ENCODE measurements at places on chromosomes 5 and 9. TPM values are rescaled to one million over a fixed set of nuclear protein-coding genes. Genes with fewer than 3 reads are reported as not detected.

The NDOR1 gene
- total RNA-seq: 8.6 TPM

The CATSPER3 gene
- total RNA-seq: 0.40 TPM

The BTNL8 gene
- total RNA-seq: not detected

The SNX30 gene
- total RNA-seq: 8.5 TPM

The ANKRD34B gene
- not detected for total RNA-seq

The CDX1 gene
- not detected for total RNA-seq

The ASPN gene
- 0.36 TPM for total RNA-seq

The INSYN2B gene
- total RNA-seq: not detected

The FOXD4L6 gene
- not detected for total RNA-seq

DNA sequence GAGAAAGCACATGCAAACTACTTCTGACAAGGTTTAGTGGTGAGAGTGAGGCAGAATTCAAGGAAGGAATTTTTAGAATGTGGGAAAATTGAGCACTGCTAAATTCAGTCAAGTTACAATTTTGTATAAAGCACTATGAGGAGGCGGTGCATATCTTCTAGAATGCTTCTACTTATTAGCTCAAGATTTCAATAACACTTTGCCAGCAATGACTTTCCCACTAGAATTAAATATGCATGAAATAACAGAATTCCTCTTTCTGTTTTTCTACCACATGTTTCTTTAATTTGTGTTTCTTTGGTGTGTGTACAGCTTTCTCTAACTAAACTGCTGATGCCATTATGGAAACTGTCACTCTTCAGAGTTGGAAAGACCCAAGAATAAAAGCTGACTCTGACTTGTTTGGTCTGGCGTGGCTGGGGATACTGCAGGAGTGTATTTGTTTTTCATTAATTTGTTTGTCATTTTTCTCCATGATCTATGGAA lies 163.5 kb downstream of the ARSB start:
- no peak for ATAC-seq

DNA sequence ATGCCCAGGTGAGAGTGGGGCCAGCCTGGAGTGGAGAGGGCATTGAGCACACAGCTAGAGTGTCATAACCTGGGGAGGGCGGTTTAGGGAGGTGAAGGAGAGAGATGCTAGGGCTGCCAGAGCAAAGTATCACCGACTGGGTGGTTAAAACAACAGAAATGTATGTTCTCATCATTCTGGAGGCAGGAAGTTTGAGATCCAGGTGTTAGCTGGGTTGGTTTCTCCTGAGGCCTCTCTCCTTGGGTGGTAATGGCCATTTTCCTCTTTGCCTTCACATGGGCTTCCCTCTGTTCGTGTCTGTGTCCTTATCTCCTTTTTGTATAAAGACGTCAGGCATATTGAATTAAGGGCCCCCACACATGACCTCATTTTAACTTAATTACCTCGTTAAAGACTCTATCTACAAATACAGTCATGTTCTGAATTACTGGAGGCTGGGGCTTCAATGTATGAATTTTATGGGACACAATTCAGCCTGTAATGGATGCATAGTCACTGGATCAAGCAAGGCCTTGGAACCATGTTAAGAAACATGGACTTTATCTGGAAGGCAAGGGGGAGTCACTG lies 118.6 kb upstream of the IL12B start:
- no peak for ATAC-seq

DNA sequence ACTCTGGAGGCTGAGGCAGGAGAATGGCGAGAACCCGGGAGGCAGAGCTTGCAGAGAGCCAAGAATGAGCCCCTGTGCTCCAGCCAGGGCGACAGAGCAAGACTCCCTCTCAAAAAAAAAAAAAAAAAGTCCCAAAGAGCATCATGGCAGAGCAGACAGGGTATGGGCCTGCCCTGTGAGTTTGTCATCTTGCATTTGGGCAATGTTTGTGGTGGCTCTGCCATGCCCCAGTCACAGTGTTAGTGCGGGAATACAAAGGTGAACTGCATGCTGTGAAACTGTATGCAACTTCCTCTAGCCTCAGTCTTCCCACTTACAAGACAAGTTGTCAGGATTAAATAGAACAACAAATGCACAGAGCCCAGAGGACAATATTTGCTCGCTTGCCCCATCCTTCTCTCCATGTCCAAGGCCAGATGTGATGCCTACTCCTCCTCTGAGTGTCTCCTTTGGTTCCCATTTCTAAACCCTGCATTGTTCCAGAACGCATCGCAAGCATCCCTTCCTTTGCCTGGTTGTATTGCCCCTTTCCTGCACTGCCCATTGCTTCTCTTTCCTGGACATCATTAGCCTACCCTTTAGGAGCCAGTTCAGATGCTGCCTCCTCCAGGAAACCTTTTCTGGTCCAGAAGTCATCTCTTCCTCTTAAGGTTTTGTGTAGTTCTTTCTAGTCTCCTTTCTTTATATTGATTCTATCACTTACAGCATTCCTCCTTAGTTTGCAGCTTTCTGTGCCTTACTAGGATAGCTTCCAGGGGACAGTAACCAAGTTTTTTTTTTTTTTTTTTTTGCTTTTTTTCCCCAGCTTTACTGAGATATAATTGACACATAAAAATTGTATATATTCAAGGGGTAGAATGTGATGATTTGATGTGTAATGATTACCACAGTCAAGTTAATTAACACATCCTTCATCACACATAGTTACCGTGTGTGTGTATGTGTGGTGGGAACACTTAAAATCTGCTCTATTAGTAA lies 69.0 kb upstream of the TNFAIP8 start:
- ATAC-seq: no peak

DNA sequence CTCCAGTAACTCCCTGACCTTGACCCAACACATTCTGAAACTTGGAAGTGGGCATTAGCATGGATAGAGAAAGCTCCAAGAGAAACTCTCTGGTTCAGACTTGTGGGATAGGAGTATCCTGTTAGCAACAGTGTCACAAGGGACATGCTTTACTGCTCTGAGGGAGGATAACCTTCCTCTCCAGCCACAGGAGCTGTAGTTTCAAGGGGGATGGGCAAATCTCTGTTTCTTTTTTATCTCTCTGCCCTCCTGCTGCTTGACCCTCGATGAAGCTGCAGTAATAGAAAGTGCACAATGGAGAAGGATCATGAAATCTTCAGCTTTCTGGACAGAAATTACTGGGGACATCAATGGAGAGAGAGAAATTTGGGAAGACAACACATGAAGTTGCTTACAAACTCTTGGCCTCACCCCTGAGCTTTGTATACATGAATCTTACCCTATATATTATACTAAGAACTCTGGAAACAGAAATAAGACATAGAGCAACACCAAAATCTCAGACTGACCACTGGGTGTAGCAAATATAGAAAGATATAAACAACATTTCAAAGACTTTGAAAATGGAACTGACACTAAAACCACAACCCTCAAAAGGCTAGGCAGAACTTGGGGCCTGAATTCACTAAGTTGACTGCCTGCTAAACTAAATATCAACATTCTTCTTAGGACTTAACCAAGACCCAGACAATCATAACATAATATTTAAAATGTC lies 471.0 kb upstream of the MEF2C start:
- no peak for ATAC-seq

- ATAC-seq: peak; percentile 28
Observed at GRCh38 chr9:89464300-89464901, 33.5 kb downstream of the SEMA4D start.

DNA sequence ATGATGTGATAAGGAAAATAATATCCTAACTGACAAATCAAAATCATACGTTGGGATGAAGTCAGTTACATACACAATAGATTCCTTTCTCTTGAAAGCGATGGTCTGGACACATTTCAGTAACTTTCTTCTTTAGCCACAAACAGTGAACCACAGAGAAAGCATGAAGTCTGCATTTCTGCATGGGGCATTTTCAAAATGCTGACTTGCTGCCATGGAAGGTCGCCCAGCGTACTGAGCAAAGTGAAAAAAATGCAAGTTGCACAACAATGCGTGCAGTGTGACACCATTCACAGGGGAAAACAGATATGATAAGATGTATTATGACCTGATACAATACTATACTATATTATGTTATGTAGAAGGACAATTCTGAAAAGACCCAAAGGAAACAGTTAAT lies 146.3 kb downstream of the SNX18 start:
- ATAC-seq: peak; percentile 8

DNA sequence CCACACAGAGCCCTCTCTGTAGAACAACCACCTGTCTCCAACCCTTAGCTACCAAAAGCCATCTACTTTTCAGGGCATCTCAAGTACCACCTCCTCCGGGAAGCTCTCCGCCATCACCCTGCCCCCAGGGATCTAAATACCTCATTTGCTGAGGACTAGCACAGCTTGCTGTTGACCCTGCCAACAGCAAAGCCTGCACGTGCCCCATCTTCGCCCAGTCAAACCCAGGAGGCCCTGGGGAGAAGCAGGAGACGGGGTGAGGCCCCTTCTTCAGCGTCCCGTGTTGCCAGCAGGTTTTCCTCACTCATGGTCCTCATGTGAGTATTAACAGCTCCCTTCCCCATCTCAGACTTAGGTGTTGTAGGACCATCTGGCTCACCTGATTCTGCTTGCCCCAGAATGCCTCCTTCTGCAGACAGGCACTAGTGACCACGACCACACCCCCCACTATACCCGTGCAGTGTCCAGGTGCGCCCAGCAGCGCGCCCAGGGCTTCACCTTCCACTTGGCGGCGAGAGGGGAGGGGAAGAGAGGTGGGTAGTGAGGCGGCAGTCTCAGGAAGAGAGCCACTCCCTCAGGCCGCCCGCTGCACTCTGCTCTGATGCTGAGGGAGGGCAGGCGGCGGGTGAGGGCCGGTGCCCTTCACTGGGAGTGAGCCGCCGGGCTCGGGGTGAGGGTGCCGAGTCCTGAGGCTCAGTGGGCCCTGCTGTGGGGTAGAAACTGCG lies 11.1 kb downstream of the VAV2 start:
- ATAC-seq: no peak

GRCh38 chr9:37157726-37158377 lies 37.5 kb downstream of the ZCCHC7 start:
- no peak for ATAC-seq

GRCh38 chr5:141427783-141428426 lies 2.4 kb upstream of the PCDHGA12 start:
- ATAC-seq: no peak

DNA sequence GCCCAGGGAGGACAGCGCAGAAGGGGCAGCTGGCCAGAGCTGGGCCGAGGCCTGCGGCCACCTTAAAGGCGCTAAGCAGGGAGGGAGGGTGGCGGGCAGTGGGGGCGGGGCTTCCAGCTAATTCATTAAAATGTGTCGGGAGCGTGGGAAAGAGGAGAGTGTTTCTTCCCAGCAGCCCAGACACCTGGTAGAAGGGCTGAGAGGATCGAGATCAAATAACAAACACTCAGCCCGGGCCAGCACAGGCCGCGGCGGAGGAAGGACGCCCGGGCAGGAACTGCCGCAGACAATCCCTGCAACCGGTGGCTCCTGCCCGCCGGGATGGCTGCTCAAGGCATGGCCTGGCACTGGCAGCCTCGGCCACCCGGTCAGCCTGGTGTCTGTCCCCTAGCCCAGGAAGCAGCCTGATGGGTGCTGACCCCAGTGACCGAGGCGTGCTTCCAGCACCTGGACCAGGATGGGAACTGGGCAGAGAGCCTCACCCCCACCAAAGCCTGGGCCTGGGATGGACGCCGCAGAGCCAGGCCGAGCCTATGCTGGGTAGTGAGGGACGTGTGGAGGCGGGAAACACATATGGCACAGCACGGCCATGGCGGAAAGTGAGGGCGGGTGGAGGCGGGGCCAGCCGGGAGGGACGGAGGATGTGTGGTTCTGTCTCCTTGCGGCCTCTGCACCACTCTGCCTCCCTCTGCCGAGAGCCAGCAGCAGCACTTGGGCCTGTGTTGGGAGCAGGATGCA lies 3.2 kb upstream of the NRARP start:
- peak; percentile 43 for ATAC-seq

GRCh38 chr5:20359377-20359776 lies 371.4 kb upstream of the CDH18 start:
- ATAC-seq: no peak

GRCh38 chr9:34715639-34716215 lies 5.8 kb upstream of the CCL21 start:
- peak; percentile 14 for ATAC-seq

DNA sequence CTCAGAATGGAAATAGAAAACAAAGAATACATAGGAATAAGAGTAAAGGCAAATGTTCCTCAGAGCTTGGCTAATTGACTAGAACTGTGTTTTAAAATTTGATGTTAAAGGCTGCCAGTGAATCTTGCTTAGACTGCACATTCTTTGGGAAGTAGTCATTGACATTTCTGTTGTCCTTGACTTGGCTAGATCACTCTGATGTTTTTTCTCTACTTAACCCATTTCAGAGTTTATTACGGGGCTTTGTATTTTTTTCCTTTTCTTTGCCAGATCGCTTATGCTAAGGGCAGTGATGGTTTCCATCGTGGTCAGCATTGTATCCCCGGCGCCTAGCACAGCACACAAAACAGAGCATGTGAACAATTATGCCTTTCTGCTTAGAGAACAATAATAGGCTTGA lies 1126.7 kb upstream of the CDH9 start:
- ATAC-seq: no peak

- ATAC-seq: no peak
Observed at GRCh38 chr9:19156026-19156474, 28.8 kb upstream of the PLIN2 start.

- no peak for ATAC-seq
Observed at GRCh38 chr9:134764473-134765269, 115.9 kb upstream of the FCN2 start.
